Aortic smooth muscle cell (primary cell): ENCODE measurements at places on chromosomes 3 and 15. TPM values are rescaled to one million over a fixed set of nuclear protein-coding genes. Genes with fewer than 3 reads are reported as not detected.

The OTOL1 gene
- not detected in 2 replicates for total RNA-seq

The ANKRD34C gene
- not detected in 2 replicates for total RNA-seq

The ZIC1 gene
- total RNA-seq: under 0.01 TPM in 1 of 2 replicates, not detected in the other

The GRM2 gene
- total RNA-seq: 0.12 and 0.13 TPM in 2 replicates

The HOMER2 gene
- total RNA-seq: 5.7 and 6.5 TPM in 2 replicates

The SEMA6D gene
- total RNA-seq: 7.1 and 8.1 TPM in 2 replicates

The NEK10 gene
- total RNA-seq: 26.4 and 36.9 TPM in 2 replicates

The CEP19 gene
- total RNA-seq: 3.3 and 3.7 TPM in 2 replicates

The FLNB gene
- total RNA-seq: 51.5 and 63.1 TPM in 2 replicates

The CLDN11 gene
- total RNA-seq: 3.3 and 30.1 TPM in 2 replicates

The HTR3C gene
- not detected in 2 replicates for total RNA-seq

The XCR1 gene
- not detected in 2 replicates for total RNA-seq

The TCF12 gene
- total RNA-seq: 70.8 and 110 TPM in 2 replicates

The TM4SF1 gene
- 1,887 and 2,041 TPM in 2 replicates for total RNA-seq

The TTLL13 gene
- total RNA-seq: under 0.01 and 0.12 TPM in 2 replicates

The CLDN18 gene
- not detected in 2 replicates for total RNA-seq

The CD80 gene
- total RNA-seq: 0.13 TPM in 1 of 2 replicates, not detected in the other

The ATP11B gene
- total RNA-seq: 68.4 and 81.9 TPM in 2 replicates

The EOMES gene
- total RNA-seq: under 0.01 and 0.06 TPM in 2 replicates

The STRIT1 gene
- not detected in 2 replicates for total RNA-seq

The IL16 gene
- 0.37 and 0.40 TPM in 2 replicates for total RNA-seq

The MAP6D1 gene
- 0.25 and 0.66 TPM in 2 replicates for total RNA-seq

The OR4F15 gene
- not detected in 2 replicates for total RNA-seq

The ZNF660 gene
- total RNA-seq: 1.1 and 1.5 TPM in 2 replicates

The GOLGA8O gene
- 1.6 and 3.2 TPM in 2 replicates for total RNA-seq

The SAMD7 gene
- total RNA-seq: not detected in 2 replicates

The SLC51A gene
- total RNA-seq: not detected in 2 replicates

The NLGN1 gene
- total RNA-seq: 2.6 and 2.8 TPM in 2 replicates

The COL8A1 gene
- total RNA-seq: 7.2 and 34.6 TPM in 2 replicates

The GJD2 gene
- not detected in 2 replicates for total RNA-seq

The FAM3D gene
- total RNA-seq: 0.13 and 0.19 TPM in 2 replicates

The ARGFX gene
- total RNA-seq: not detected in 2 replicates

The TMOD3 gene
- total RNA-seq: 59.7 and 81.2 TPM in 2 replicates

The ITPKA gene
- 1.7 and 2.4 TPM in 2 replicates for total RNA-seq

The RBM6 gene
- total RNA-seq: 48.1 and 50.7 TPM in 2 replicates

The PRICKLE2 gene
- 20.2 and 21.8 TPM in 2 replicates for total RNA-seq

The OR4F6 gene
- not detected in 2 replicates for total RNA-seq

The LRRK1 gene
- total RNA-seq: 8.5 and 10.9 TPM in 2 replicates

The ZNF619 gene
- total RNA-seq: 5.3 and 5.7 TPM in 2 replicates

The GOLGA6L7 gene
- total RNA-seq: not detected in 2 replicates

The CLDN16 gene
- not detected in 2 replicates for total RNA-seq

The SMAD6 gene
- total RNA-seq: 55.4 and 73.9 TPM in 2 replicates

The CISH gene
- 0.53 and 0.68 TPM in 2 replicates for total RNA-seq

The IGF2BP2 gene
- total RNA-seq: 1.6 and 2.4 TPM in 2 replicates

The NR1I2 gene
- total RNA-seq: under 0.01 and 0.06 TPM in 2 replicates

The MYO5A gene
- 76.2 and 94.8 TPM in 2 replicates for total RNA-seq

The ECE2 gene
- not detected in 2 replicates for total RNA-seq

The FSIP1 gene
- total RNA-seq: 1.2 and 1.5 TPM in 2 replicates

The CSPG4 gene
- 23.8 and 58.4 TPM in 2 replicates for total RNA-seq
